Stimulated activated CD4-positive, alpha-beta T cell treated with anti-CD3 and anti-CD28 coated beads, Interleukin-4, amount 100 ng/mL, for 48 hours (primary cell): ENCODE measurements at places on chromosomes 2 and 18.

GRCh38 chr2:46181789-46182530 is 115.2 kb upstream of the EPAS1 start:
- no peak for DNase-seq

GRCh38 chr2:86044614-86045013 is 61.1 kb downstream of the POLR1A start:
- DNase-seq, result no peak

DNA sequence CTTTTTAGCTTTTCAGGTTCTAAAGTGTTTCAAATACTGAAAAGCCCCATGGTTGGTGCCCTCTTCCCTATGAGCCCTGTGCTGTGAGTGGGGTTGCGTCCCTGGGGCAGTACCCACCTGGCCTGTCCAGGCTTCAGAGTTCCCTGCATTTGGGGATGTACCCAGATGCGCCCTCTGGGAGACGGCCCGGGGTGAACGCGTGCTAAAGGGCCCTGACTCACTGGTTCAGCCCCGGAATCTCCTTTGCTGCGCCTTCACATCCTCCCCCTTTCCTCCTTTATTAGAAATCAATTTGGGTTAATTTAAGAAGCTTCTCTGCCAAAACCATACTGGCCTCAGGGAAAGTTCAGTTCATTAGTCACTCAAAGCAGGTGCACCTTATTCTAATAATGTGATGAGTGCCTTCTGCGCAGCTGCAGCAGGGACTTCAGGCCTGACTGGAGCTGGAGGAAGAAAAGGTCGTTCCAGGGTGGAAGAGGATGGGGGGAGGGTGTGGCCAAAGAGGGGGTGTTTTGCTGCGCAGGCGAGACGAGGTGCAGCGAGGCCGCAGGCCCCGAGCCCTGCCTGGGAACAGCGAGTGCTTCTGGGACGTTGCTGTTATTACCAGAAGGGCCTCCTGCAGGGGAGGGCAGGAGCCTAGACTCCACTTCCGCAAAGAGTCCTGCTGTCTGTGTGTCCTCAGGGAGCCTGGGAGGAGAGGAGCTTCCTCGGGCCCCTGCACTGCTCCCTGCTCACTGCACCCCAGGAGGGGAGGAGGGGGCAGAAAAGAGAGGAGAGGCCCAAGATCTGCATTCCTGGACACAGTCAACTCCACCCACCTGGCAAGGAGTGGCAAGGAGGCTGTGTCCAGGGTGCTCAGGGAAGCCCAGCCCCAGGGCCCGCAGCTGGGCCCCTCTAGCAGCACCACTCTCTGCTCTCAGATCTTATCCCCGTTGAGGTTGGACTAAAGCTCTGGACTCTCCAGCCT is 223.2 kb upstream of the PXDN start:
- no peak for DNase-seq

GRCh38 chr2:218880102-218880858 is at the start of gene WNT10A:
Gene WNT10A (plus strand): TSS chr2:218880852. CDS start chr2:218880996, 144 bp downstream.
- DNase-seq, result no peak

- no peak for DNase-seq
Measured at GRCh38 chr2:126720638-126721037, 64.7 kb downstream of the GYPC start.

- no peak for DNase-seq
Measured at GRCh38 chr2:96108151-96108540, 8.2 kb downstream of the ADRA2B start.

- no peak for DNase-seq
Measured at GRCh38 chr18:79367989-79368388, 27.7 kb upstream of the NFATC1 start.

DNA sequence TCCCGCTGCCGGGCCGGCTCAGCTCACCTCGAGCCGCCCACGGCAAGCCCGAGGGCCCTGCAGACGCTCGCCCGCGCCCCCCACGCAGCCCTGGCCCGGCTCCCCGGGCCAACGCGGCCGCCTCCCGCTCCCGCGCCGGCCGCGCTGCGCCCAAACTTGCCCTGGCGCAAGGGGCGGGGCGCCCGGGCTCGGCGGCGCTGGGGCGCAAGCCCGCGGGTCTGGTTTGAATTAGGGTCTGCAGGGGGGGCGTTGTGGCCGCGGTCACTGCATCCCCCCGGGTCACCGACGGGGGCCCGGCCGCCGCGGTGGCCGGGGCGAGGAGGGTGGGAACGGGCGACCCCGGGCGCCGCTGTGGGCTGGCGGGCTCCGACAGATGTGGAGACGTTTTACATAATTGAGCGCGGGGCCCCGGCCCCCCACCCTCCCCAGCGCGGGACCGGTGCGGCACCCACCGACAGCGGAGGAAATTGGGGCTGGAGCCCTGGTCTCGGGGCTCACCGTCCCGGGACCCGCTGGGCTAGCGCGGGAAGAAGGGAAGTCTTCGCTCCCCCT is 690 bp downstream of the SDC1 start:
- DNase-seq, result no peak
